GM20000 (cell line): ENCODE measurements at places on chromosomes 2 and 18.

DNA sequence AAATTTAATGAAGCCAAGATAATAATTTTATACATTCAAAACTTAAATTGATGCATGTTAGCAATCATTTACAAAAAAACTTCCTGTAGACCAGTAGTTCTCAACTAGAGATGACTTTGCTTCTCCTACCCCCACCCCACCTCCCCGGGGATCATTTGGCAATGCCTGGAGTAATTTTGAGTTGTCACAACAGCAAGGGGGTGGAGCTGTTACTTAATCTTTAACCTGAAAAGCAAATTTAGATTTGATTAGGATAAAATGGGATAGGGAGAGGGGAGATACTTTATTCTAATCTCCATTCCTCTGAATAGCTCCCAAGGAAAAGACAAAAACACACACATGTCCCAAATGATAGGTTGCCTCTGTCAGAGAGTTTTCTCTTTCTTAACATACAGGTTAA lies 4.2 kb downstream of the SLC40A1 start:
- no peak for DNase-seq

GRCh38 chr18:6885006-6885481 lies 155.5 kb downstream of the ARHGAP28 start:
- DNase-seq, result no peak

GRCh38 chr2:108970369-108970768 lies 18.7 kb downstream of the EDAR start:
- no peak for DNase-seq

DNA sequence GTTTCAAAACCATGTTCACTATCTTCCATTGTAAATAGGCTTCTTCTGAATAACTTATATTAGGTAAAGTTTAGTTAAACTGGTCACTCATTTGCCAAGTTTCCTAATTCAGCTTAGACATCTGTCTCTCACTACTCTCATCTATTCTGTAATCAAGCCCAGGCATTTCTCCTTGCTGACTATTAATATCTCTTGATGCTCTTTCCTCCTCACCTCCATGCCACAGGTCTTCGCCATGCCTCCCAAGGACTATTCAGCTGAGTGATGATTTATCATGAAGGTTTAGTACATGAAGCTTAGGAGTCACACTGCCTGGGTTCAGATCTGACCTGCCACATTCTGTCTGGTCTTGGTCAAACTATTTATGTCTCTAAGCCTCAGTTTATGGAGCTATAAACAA lies 115.5 kb downstream of the SPOPL start:
- no peak for DNase-seq

DNA sequence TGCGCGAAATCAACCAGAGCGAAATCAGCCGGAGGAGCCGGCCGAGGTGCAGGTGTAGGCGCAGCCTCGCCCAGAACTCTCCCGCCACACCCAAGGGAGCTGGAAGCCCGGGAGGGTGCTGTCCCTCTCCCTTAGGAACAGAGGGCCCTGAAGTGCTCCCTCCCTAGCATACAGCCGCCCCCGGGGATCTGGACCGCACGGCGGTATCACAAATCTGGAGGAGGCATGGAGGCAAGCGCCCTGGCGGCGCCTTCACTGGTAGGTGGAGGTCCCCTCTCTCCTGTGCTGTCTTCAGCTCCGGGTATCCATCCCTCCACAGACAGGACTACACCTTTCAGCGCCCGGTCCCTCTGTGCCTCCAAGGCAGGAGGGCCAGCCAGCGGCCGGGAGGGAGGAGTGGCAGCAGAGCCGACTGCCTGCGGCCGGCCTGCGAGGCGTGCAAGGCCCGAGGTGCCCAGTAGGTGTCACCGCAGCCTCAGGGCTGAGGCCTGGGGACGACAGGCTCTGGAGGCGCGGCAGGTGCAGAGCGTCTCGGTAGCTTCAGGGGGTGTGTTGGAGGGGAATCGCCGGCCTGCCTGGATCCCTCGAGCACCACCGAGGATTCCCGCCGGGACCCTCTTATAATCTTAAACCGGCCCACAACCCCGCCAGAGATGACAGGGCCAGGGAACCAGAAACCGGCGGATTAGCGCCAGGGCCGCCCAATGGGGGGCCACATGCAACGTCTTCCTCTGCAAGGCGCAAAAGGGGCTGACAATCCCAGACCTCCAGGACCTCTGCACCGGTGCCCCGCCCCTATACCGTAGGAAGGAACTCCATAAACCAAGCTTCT lies 2.8 kb downstream of the IHH start:
- peak; percentile 94 for DNase-seq
